HCT116 (cell line): ENCODE measurements at places on chromosomes 6 and 20. TPM values are rescaled to one million over a fixed set of nuclear protein-coding genes. Genes with fewer than 3 reads are reported as not detected.

- peaks cover 10% of the 10 kb centered on the region; the same call in 1 of the 2 replicates for H3K4me1 ChIP-seq
- H3K27ac ChIP-seq = no peak overlapping the region
- no peaks in the 10 kb centered on the region for H3K36me3 ChIP-seq
- H3K4me3 ChIP-seq = no peak overlapping the region
These were observed 97.9 kb upstream of the FOXP4 start for GRCh38 chr6:41448256-41448655.

Gene GUCA1A
- not detected for total RNA-seq

DNA sequence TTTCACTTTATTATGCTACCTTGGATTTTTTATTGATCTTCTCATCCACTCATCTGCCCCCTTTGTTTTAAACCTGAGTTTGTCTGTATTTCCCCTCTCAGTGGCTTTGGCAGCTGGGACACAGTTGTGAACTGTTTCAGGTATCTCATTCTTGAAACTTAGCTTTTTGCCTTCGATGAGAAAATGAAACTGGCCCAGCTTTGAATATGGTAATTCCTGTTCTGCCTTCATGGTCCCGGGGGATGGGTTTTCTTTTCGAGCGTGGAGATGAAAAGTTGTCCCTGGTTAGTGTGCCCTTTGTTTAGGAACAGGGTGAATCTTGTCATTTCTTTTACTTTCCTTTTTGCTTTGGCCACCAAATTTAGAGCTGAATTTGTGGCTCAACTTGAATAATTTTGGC lies 25.6 kb downstream of the DHX35 start:
- H3K4me3 ChIP-seq = no peak overlapping the region
- no peaks in the 10 kb centered on the region for H3K27me3 ChIP-seq
- H3K27ac ChIP-seq = no peak overlapping the region
- no peak for DNase-seq
- peaks cover 6% of the 10 kb centered on the region; the same call in 1 of the 2 replicates for H3K36me3 ChIP-seq

GRCh38 chr6:167044696-167045095 lies 45.5 kb downstream of the CEP43 start:
- H3K27me3 ChIP-seq = no peaks in the 10 kb centered on the region
- H3K4me3 ChIP-seq = no peak overlapping the region
- peaks cover 10% of the 10 kb centered on the region for H3K36me3 ChIP-seq
- H3K27ac ChIP-seq = no peak overlapping the region
- no peaks in the 10 kb centered on the region for H3K4me1 ChIP-seq

DNA sequence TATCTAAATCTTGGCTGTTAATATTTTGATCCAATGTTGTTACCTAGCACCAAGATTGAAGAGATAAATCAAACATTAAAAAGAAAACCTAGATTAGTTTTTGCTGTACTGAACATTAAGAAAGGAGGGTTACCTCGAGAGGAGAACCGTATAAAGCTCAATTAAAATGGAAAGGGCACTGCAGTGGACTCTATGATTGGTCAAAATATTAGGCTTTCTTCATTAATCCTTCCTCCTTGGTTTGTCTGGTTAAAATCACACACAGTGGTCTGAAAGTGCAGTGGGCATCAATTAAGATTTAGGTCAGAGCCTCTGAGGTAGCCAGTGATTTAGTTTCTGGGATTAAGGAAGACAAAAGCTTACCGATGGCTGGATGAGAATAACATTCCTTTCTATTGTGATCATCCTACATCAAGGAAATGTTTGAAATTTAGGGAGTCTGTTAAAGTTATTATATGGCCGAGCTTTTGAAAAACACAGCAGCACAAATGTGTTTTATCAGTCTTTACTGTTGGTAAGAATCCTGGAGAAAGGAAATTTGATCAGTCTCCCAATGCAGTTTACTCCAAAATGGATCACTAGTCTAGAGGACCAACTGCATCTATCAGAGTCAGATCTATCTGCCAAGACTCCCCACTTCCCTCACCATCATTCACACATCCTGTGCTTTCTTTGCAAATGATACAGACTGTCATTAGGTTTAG lies 134.6 kb upstream of the NEDD9 start:
- H3K4me3 ChIP-seq = no peak overlapping the region
- H3K27ac ChIP-seq = no peak overlapping the region
- peaks cover 12% of the 10 kb centered on the region for H3K4me1 ChIP-seq
- no peaks in the 10 kb centered on the region for H3K36me3 ChIP-seq

Gene ZBP1
- total RNA-seq = not detected

DNA sequence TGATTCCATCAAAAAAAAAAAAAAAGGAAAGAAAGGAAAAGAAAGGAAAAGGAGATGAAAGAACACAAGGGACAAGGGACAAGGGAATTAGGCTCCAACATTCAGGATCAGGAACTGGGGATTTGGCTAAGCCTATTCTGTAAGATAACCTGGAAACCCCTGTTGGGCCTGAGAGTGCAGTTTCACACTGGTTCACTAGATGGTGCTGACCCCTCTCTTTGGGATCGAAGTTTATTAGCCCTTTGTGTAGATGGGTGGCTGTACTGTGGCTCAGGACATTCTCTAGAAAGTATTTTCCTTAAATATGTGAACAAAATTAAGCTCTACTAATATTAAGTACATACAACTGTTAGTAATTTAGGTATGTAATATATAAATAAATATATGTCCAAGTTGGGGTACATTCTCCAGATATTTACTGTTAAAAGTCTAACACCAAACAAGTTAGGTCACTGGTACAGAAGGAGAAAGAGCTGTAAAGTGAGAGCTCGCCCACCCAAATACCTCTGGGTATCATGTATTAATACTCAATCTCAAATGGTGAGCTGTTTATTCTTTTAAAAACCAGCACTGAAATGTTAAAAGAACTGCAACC lies 6.3 kb downstream of the OR2A4 start:
- no peaks in the 10 kb centered on the region for H3K27me3 ChIP-seq
- H3K36me3 ChIP-seq = no peaks in the 10 kb centered on the region
- peak; percentile 47 for DNase-seq
- no peak overlapping the region for H3K27ac ChIP-seq
- H3K4me3 ChIP-seq = no peak overlapping the region

DNA sequence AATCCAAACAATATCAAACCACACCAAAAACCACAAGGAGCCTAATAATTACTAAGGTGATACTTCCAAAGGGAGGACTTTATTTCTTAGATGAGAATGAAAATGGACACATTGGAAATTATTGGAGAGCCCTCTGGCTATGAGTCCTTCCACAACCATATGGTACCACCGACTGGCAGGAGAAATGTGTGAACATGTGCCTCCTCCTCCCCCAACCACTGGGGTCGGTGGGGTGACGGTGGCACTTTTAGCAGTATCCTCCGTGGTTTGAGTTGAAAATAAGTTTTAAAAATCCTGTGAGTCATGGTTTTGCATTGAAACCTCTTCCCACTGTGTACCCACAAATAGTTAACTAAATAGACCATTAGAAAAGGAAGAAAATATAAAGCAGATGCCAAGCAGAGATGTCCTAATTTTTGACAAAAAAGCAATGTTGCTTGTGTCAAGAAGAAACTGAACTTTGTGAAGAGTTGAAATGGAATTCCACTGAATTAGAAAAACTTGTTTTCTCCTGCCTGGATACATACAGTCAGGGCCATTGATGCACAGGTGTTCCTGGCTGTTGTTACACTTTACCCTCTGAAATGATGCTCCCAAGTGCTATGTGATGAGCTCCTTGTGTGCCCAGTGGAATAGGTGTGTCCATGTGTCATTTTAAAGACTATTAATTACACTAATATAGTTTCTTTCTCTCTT lies 3.2 kb downstream of the EDN1 start:
- no peaks in the 10 kb centered on the region for H3K27me3 ChIP-seq
- no peaks in the 10 kb centered on the region for H3K36me3 ChIP-seq
- peaks cover 40% of the 10 kb centered on the region for H3K4me1 ChIP-seq
- DNase-seq = no peak
- no peak overlapping the region for H3K4me3 ChIP-seq

- H3K4me3 ChIP-seq = no peak overlapping the region
- H3K27me3 ChIP-seq = 0 out of 2 replicates have a peak, but pooled peaks cover 8% of the 10 kb centered on the region
- DNase-seq = no peak
- no peaks in the 10 kb centered on the region for H3K4me1 ChIP-seq
- H3K36me3 ChIP-seq = no peaks in the 10 kb centered on the region
These were observed 58.1 kb downstream of the RNF144B start for GRCh38 chr6:18445228-18445627.

DNA sequence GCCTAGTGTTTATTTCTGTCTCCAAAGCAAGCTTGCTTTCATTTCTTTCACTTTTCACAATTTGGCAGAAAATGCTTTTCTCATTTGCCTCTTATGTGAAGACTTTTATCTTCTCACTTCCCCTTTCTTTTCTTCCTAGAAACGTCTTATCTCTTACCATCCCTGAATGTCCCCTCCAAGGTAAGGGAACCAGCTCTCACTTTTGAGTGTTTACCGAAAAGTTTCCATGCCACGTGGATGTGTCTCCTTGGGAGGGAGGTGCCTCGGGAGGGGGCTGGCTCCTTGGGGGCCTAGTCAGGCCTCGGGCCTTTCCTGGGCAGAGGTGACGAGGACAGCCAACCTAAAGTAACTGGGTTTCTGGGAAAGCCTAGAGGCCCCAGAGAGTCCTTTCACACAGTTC lies 127.4 kb downstream of the CD24 start:
- DNase-seq = no peak
- no peaks in the 10 kb centered on the region for H3K27me3 ChIP-seq
- H3K4me3 ChIP-seq = no peak overlapping the region
- no peaks in the 10 kb centered on the region for H3K36me3 ChIP-seq

- no peaks in the 10 kb centered on the region for H3K4me1 ChIP-seq
- no peaks in the 10 kb centered on the region for H3K36me3 ChIP-seq
- no peaks in the 10 kb centered on the region for H3K27me3 ChIP-seq
- H3K4me3 ChIP-seq = no peak overlapping the region
- no peak for DNase-seq
- no peak overlapping the region for H3K27ac ChIP-seq
These were observed 1175.3 kb upstream of the GJE1 start for GRCh38 chr6:140957386-140957785.

DNA sequence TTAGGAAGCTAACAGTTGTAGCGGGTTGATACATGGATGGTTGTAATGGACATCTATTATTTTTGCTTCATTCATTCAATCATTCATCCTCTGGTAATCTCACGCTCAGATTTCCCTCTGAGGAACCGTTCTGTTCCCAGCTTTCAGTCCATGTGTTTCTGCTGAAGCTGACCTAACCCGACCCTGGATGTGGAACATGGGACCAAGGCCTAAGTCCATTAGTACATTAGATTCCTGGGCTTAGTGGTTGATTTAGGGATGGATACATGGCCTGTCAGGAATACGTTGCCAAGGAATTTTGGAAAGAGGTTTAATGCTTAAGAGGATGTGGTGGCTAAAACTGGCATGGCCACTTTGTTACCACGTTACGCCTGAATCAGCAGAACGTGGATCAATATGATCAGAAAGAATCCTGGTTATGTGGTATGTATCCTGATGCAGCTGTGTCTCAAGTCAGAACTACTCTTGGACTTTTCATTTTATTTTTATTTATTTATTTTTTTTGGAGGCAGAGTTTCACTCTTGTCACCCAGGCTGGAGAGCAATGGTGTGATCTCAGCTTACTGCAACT lies 4.1 kb upstream of the DHX35 start:
- H3K27me3 ChIP-seq = no peaks in the 10 kb centered on the region
- H3K36me3 ChIP-seq = peaks cover 5% of the 10 kb centered on the region; the same call in 1 of the 2 replicates
- no peak overlapping the region for H3K4me3 ChIP-seq
- H3K4me1 ChIP-seq = peaks cover 7% of the 10 kb centered on the region
- no peak for DNase-seq
- no peak overlapping the region for H3K27ac ChIP-seq

GRCh38 chr6:164037171-164037870 lies 622.8 kb downstream of the QKI start:
- no peaks in the 10 kb centered on the region for H3K27me3 ChIP-seq
- no peaks in the 10 kb centered on the region for H3K36me3 ChIP-seq

DNA sequence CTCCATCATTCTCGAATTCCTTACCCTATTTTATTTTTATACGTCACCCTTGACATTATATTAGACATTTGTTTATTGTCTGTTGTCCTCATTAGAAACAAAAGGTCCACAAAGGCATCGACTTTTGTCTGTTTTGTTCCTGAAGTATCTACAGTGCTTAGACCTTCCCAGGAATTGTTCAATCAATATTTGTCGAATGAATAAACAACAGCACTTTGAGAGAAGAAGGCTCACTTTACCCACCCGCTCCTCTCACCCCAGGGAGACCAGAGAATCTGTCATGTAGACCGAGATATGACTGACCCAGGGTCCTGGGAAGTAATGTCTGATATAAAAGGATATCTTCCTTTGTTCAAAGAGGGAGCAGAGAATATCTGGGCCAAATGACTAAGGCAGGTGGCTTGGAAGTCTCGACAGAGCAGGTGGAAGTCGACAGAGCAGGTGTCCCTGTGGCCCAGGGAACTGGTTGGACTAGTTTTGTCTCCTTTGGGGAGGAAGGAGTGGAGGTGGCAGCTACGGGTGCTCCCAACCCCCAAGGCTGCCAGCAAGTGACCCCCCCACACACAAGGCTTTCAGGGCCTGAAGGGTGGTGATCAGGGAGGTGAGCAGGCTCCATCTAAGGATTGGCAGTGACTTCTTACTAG lies 14.8 kb upstream of the CHMP4B start:
- no peaks in the 10 kb centered on the region for H3K36me3 ChIP-seq
- peak; percentile 73 for DNase-seq
- H3K27ac ChIP-seq = peak overlapping the region; percentile 35
- H3K27me3 ChIP-seq = no peaks in the 10 kb centered on the region

DNA sequence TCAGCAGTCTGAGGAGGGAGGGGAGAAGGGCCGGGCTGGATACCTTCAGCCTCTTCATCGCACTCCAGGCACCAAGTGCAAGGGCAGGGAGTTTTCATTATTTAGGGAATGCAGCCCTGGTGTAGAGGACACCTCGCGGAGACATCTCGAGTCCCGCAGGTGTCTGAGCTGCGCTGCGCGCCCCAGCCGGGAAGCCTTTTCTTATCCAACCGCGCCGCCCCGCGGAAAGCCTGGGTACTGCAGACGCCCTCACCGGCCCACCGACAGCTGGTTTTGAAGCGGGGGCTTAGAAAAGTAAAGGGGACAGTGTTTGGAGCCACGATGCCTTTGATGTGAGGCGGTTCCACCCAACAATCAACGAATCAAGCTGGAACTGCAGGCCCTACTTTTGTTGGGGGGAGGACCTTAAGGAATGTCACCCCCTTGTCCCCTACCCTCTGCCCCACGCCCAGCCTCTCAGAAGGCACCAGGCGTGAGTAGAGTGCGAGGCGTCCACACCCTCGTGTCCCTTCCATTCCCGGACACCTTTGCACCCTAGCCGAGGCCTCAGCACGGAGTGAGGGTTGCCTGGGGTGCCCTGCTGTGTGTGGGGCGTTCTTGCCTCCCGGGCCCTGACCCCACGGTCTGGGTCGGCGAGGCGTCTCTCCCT lies 8.6 kb downstream of the NKX2-2 start:
- peak overlapping the region; percentile 60 for H3K4me3 ChIP-seq
- no peaks in the 10 kb centered on the region for H3K27me3 ChIP-seq
- peak; percentile 28 for DNase-seq
- peaks cover 3% of the 10 kb centered on the region; the same call in 1 of the 2 replicates for H3K4me1 ChIP-seq
- H3K27ac ChIP-seq = peak overlapping the region; percentile 85
- H3K36me3 ChIP-seq = no peaks in the 10 kb centered on the region

GRCh38 chr6:107354451-107354850 lies 104.9 kb downstream of the PDSS2 start:
- H3K36me3 ChIP-seq = no peaks in the 10 kb centered on the region
- no peak overlapping the region for H3K27ac ChIP-seq
- H3K4me3 ChIP-seq = no peak overlapping the region
- H3K4me1 ChIP-seq = no peaks in the 10 kb centered on the region
- H3K27me3 ChIP-seq = no peaks in the 10 kb centered on the region
